ENCODE measurements at places on chromosomes 2 and 18.

DNA sequence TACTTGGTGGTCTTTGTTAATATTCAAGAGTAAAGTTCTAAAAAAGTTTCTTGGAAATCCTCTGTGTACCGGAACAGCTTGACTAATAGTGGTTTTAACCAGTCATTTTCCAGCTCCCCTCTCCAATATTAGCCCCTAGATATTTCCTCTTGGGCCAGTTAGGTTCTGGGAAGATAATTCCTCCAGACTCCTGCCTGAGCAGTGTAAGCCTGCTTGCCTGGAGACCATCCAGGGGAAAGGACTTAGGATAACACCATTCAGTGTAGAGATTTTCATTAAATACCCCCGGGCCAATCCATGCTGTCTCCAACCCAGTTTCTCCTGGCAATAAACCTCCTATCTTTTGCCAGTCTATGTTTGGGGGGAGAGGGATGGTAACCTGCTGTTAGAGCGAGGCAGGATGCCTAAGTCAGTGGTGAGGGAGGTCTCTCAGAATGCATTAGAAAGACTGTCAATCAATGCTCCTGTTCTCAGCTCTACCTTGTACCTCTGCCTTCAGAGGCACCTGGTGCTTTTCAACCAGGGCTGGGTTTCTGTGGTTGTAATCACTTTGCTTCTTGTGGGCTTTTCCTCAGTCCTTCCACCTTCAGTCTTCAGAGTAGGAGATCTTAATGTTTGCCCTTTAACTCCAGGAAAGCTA is 186.4 kb downstream of the RNF152 start:
- DNase-seq: no peak

DNA sequence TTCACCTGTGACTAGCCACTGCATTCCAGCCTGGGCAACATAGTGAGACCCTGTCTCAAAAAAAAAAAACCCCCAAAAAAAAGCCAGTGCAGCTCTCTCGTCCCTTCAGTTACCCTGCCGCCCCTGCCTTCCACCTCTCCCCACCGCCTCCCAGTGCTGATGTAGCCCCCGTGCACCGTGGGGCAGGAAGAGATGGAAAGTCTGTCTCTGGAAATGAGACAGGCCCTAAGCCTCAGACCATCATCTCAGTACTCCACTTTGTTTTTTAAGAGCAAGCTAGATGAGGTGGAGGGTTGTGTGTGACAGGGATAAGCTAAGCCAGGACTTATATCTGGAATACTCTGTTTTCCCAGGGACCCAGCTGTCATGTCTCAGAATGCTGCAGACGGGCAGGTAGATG is 32.0 kb downstream of the MERTK start:
- DNase-seq: no peak

DNA sequence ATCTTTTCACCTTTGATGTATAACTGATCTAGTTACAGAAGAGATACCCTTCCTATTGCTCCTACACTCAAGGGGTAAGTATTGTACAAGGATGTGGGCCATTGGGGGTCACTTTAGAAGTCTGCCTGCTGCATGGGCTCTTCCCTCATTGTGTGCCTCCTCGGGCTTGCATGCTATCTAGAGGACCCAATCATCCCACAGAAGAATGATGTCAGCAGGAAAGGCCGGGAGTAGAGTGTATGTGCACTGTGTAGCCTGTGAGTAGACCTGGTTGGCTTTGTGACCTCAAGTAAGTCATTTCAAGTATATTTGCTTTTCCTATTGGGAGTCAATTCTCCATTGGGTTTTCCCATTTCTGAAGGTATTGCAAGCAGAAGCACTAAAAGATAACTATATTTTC is 129.5 kb upstream of the TRIB2 start:
- no peak for DNase-seq

- no peak for DNase-seq
Measured at GRCh38 chr2:237290261-237290660, 123.7 kb downstream of the COL6A3 start.

GRCh38 chr2:228417956-228418355 is 236.5 kb upstream of the SPHKAP start:
- no peak for DNase-seq

DNA sequence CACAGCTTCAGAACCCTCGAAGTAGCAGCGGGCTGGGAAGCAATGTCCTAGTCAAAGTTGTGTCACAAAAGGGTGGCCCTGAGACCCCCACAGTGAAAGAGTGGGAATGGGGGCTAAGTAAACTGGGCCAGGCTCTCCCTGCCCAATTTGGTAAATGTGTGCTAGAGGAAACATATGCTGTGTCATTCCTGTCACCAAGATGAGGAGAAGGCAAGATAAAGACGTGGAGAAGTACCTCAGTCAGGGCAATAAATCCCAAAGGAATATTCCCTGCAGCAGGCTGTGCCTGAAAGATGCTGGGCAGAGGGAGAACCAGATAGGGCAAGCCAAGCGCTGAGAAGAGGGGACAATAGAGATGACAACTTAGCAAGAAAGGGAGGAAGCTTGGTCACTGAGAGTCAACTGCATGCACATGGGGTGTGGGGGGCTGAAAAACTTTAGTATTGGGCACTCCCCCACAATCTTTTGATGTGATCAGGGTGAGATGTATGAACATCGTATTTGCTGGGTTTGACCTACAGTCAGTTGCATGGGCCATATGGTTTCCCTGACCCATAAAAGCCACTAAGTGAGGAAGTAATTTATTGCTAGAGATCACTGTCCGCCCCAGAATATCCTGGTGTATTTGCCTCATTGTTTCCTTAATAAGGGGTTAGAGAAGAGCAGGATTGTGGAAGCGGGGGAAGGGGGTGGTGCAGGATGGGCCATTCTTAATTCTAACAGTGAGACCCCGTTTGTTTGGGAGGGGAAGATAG is 49.9 kb upstream of the CXCR4 start:
- DNase-seq: no peak

DNA sequence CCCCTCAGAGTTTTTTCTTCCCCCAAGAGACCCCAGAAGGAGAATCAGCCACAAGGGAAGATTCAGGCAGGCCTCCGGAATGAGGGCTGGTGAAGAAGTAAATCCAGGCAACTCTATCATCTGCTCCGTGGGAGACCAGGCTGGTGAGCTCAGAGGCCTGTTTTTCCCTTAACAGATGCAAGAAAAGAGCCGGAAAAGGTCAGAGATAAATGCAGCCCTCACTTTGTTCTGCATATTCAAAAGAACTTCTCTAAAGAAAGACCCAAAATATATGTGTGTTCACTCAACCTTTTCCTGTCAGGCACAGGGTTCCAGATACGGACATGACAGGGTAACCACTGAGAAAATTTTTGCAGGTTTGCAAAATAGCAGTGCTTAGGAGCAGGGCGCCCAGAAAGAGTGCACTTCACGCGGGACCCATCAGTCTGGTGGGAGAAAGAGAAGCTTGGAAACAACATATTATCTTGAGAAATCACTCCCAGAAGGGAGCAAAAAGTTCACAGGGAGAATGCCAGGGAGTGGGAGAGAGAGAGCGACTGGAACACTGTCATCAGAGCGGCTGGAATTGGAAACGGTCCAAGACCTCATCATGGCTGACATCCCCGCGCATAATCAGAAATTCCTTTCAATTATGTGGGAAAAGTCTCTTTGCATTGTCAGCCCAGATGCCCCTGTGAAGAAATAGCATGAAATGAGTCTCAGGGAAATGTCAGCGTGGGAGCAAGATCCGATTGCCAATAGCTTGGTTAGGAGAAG is 244.8 kb upstream of the SLC14A2 start:
- DNase-seq: no peak

DNA sequence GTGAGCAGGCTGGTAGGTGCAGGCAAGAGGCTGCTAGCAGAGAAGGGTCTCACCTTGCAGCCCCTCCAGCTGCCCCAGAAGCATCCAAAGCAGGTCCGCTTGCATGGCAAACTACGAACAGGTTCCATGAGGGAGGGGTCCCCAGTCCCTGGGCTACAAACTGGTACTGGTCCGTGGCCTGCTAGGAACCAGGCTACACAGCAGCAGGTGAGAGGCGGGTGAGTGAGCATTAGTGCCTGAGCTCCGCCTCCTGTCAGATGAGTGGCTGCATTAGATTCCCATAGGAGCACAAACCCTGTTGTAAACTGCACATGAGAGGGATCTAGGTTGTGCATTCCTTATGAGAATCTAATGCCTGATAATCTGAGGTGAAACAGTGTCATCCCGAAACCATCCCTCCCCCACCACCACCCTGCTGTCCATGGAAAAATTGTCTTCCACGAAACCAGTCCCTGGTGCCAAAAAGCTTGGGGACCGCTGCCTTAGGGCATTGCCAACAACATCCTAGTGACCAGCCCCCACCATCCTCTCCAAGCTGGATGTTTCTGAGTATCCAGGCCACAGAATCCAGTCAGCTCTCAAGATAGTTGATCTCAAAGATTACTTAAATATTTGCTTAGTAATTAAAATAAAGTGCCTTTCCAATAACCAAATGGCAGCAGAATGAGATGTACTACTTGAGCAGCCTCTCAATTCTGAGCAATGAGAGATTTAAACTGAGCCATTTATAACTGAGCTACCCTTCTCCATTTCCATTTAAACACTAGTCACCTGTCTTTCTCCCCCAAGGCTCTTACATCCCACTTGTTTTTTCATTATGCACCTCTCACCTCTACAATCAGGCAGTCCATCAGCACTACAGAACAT is 32.4 kb downstream of the LRP2 start:
- no peak for DNase-seq

GRCh38 chr18:4232656-4233055 is 222.5 kb downstream of the DLGAP1 start:
- DNase-seq: no peak

- DNase-seq: no peak
Measured at GRCh38 chr2:1517786-1518185, 104.5 kb downstream of the TPO start.

DNA sequence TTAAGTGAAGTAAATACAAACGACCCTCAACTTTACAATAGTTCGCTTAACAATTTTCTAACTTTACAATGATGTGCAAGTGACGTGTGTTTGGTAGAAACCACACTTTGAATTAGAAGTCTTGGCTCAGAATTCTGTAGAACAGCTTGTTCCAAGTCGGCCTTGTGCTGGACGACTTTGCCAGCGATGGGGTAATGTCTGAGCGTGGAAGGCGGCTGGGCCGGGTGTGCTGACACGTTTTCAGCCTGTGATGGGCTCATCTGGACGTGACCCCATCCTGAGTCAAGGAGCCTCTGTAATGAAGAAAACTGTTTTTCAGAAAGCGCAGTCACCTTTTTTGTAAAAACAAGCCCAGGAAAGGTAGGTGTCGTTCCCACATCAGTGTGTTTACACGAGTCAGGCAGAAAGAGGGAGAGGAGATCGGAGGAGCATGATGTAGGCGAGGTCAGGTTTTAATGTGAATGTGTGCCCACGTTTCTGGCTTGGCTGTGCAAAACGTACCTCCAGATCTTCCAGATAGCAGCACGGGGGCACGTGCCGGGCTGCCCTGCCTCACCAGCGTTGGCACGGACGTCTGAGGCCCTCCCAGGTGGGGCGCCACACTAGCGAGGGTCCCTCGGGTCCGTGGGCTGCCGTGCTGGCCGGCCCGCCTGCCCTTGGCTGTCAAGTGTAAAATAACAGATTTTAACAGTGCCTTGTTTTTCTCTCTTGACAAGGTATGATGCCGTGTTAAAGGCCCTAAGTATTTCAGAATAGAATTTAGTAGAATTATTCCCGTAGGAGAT is 54.6 kb downstream of the CTDP1 start:
- no peak for DNase-seq

DNA sequence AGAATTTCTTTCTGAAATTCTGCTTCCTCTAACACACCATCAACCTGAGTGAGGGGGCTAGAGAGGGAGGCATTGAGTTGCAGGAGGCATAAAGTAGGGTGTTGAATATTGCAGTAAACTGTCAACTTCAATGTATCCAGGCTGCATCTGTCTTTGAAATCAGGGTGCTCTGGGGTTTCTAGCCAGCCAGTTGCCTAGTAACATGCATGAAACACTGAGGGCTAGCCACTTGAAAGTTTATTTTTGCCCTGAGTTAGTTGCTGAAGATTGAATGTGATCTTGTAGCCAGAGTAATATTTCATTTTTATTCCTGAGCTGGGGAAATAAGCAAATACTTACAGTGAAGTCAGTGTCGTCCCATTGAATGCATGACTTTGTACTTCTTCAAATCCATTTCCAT is 41.9 kb downstream of the LHCGR start:
- no peak for DNase-seq

GRCh38 chr2:36371070-36371874 is 15.7 kb downstream of the CRIM1 start:
- no peak for DNase-seq

- no peak for DNase-seq
Measured at GRCh38 chr18:66749030-66749429, 145.1 kb upstream of the CDH19 start.

DNA sequence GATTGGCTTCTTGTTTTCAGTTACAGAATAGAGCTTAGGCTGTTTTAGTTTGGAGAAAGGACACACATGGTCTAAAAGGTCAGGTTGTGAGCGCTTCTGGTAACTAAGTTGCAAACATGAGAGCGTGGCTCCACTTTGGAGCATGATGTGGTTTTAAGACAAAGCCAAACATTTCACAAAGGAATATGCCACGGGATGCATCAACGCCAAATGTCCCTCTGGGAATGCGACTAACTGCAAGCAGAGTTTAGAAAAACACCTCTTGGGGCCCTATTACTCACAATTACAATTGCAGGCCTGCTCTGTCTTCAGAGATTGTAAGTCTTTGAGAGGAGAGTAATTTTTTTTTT is 25.4 kb downstream of the MYO7B start:
- DNase-seq: no peak

GRCh38 chr2:16128746-16129610 is 188.6 kb downstream of the MYCN start:
- no peak for DNase-seq

DNA sequence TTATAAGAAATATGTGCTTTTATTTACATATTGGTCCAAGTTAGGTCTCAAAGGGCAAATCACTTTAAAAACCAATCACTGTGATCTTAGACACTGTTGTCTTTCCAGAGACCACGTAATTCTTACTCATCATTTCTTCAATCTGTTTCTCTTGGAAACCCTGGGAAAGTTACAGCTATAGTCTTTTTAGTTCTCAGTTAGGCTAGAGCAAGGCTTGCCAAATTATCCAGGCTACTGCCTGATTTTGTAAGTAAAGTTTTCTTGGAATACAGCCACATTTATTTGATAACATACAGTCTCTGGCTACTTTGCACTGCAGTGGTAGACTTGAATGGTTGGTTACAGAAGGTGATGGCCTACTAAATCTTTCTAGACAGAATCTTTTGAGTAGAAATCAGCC is 106.0 kb downstream of the KIAA1328 start:
- DNase-seq: no peak

DNA sequence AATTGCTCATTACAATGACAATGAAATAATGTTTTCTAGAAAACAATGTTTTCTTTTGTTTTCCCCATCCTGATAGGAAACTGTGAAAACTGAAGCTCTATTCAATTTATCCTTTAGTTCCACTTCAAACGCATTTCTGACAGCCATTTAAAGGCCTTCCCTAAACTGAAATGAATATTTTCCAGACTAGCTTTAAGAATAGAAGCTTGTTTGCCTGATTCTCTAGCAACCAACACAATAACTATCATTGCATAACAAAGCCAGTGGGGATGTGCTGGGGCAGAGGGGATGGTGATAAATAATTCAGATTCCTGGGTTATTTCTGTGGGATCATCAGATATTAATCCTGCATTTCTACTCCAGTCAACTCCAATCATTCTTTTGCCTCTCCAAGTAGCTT is 427.1 kb downstream of the RND3 start:
- no peak for DNase-seq

Measured in CD4-positive, alpha-beta T cell (primary cell).